ENCODE measurements at places on chromosomes 13 and 19. TPM values are rescaled to one million over a fixed set of nuclear protein-coding genes. Genes with fewer than 3 reads are reported as not detected.

DNA sequence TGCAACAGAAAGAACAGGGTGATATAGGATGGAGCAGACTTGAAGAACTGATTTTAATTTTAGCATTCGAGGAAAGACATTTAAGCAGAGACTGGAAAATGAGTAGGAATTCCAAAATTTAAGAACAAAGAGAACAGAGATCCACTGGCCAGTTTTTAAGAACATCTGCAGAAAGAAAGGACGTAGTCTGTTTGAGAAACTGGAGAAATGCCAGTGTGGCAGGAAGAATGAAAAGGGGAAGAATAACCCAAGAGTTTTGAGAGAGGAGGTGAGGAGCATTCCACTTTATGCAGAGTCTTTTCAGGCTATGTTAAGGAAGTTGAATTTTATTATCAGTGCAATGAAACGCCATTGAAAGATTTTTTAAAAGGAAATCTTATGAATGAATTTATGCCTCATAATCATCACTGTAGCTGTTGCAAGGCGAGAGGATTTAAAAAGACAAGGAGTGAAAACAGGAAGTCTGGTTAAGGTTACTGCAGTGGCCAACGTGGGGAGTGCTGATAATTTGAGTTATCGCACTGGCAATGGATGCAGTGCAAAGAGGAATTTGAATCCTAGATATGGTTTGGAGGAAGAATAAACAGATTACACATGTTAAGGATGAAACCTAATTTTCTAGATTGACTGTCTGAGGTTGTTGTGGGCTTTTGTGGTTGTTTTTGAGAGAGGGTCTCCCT lies 253.8 kb downstream of the DACH1 start:
- no peak for DNase-seq

GRCh38 chr13:110813646-110814624 lies 100.4 kb downstream of the ING1 start:
- no peak for DNase-seq

GRCh38 chr13:20442375-20442774 lies 83.3 kb downstream of the CRYL1 start:
- DNase-seq, result no peak

DNA sequence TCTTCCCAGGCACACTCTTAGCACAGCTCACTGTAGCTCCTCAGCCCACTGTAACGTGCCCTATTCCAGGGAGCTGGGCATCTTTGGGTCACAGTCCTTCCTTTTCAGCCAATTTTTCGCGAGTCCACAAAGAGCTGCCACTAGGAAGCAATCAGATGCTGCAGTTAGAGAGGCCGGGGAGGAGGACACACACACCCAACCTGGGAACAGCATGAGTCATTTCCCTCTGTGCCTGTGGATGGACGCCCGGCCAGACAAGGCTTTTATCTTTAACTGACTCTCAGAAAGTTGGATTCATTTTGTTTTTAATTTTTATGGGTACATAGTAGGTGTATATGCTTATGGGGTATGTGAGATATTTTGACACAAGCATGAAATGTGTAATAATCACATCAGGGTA lies 918.6 kb downstream of the UQCRFS1 start:
- DNase-seq, result no peak

The ZNF470 gene
- 4.4 TPM for total RNA-seq
